ENCODE measurements at places on chromosomes 6 and 20.
A peak's percentile ranks its signal among the peaks of the same experiment; 100 is the strongest.

DNA sequence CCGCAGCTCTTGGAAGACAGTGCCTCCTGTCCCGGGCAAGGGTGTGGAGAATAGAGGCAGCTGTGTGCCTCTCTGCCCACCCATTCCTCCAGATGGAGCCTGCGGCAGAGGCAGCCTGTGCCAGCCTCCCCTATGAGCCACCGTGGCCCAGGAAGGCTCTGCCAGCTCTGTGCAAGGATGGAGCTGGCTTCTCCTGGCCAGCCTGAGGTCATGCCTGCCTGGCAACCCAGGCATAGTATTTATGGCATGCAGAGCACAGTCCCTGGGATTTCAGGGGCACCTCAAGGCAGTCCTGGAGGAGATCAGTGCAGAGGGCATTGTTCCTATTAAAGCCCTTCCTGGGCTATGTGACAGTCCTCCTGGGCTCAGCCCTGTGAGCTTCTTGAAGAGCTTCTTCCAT is 1.5 kb downstream of the EPB41L1 start:
- no peak for DNase-seq

DNA sequence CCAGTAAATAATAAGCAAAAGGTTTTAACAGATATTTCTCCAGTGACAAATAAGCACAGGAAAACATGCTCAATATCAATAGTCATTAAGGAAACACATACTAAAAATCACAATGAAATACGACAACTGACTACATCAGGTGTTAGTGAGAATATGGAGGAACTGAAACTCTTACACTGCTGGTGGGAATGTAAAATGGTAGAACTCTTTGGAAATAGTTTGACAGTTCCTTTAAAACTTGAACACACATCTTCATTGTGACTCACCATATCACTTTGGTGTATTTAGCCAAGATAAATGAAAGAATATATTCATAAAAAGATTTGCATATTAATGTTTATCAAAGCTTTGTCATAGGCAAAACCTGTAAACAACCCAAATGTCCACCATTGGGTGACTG is 11.3 kb upstream of the MAP3K5 start:
- DNase-seq: no peak

GRCh38 chr6:162443101-162443500 is 284.5 kb downstream of the PRKN start:
- no peak for DNase-seq

GRCh38 chr6:89117211-89118108 is at the start of gene SRSF12:
Gene SRSF12, minus strand, starts transcription at chr6:89118071. Its CDS starts 184 bp downstream, at chr6:89117887.
- DNase-seq: peak; percentile 9

DNA sequence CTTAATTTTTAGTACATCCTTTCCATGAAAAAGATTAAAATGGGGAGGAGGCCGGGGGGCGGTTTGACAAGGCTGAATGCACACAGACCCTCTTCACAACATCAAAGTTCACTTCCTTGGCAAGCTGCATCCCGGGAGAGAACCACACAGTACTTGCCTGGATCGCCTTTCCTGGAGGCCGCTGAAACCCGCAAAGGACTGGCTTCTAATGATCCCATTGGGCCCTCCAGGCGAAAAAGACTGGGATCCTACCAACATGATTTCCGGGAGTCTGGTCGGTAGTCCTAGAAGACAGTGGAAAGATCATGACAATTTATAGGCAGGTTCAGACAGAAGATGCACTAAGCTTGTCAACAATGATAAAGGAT is 60.2 kb downstream of the RIPOR2 start:
- DNase-seq: no peak

- no peak for DNase-seq
Measured at GRCh38 chr6:157187182-157188083, 135.9 kb downstream of the TMEM242 start.

DNA sequence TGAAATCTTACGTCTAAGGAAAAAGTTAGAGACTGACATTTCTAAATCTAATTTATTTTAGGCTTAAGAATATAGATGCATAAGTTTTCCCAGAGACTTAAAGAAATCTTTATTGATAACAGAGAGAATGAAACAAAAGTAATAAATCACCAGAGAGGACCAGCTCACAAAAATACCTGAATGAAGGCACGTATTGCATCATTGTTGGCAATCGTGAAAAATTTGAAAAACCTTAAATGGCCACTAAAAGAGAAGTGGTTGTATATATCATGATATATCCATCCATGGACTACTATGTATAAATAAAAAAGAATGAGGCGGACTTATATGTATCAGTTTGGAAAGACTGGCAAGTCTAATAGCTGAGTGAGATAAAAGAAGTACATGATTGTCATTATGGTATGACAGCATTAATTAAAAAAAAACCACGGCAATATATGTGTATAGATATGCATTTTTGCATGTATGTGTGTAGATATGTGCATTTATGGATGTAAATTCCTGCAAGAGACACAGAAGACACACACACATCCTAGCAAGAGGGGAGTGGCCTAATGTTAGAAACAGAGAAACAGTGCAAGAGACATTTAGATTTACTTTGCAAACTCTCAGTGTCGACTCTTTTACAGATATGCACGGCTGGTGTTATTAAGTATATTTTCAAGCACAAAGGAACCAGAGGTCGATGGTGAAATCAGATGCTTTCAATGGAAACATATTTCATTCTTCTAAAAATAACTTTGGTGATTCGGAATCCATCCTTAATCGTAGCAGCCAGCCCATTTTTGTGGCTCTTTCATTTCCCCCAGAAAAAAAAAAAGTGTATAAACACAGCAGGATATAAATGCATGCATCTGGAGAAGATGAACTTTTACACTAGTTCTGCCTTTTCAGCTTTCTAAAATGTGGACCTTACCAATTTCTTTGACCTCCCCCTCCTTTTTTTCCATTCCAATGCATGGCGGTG is 156.1 kb upstream of the SALL4 start:
- DNase-seq: no peak

DNA sequence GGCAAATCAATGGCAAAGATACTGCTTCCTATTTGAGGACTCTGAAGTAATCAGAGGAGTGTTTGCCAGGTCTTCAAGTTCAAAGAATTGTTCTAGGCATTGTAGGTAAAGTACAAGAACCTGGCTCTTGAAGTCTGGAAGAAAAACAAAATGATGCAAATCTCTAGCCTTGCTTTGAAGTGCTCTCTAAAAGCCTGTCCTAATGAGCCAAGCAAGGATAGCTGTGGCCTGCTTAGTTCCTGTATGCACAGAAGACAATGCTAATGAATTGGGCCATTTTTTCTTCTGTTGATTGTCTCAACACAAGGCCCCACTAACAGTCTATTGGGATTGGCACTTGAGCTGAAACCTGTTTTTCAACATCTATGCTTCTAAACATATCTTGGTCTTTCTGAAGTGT is 165.0 kb upstream of the POU3F2 start:
- DNase-seq: no peak

- DNase-seq: no peak
Measured at GRCh38 chr6:143970456-143971218, 37.4 kb downstream of the PLAGL1 start.

GRCh38 chr20:36147690-36148089 is 6.8 kb upstream of the EPB41L1 start:
- DNase-seq: no peak

GRCh38 chr20:12775041-12775440 is 233.7 kb upstream of the SPTLC3 start:
- DNase-seq: no peak

DNA sequence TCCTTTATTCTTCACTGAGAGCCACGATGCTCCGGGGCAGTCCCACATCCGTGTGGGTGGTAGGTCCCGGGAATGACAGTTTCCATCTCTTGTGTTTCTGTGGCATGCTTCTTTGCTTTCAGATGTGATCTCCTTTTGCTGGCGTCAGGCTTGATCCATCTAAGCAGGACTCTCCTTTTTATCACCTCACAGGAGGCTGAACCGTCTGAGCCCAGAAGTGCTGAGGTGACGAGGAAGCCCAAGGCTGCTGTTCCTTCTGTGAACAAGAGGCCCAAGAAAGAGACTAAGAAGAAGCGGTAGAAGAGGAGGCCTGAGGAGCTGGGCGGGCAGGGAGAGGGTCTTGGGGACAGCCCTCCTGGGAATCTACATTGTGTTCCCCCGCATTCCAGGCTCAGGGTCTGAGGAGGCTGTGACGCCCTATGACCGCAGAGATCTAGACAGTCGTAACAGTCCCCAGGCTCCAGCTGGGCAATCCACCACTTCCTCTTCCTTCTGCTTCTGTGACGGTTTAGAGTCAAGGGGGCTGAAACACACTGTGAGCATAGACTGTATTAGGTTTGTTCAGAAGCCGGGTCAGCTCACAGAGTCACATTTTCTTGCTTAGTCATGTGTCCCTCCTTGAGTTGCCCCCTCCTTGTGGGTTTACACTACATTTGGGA is 26.8 kb downstream of the MANBAL start:
- DNase-seq: no peak

DNA sequence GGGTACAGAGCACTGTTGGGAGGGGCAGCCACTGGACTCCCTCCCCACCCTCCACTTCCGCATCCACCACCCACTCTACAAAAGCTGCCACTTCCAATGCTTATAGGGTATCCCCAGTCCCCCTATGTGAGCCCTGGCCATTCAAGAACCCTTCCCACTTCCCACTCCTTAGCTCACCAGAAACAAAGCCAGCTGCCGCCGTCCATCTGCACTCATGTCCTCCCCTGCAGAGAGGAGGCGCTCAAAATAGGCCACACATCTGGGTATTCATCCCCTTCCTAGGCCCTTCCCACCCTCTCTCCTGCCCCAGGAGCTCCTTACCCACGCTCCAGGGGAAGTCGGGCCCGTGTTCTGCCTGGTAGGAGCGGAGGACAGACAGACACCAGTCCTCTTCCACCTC is 6.5 kb upstream of the LY6G5C start:
- DNase-seq: no peak

- no peak for DNase-seq
Measured at GRCh38 chr6:87588756-87589407, 905 bp downstream of the RARS2 start.

DNA sequence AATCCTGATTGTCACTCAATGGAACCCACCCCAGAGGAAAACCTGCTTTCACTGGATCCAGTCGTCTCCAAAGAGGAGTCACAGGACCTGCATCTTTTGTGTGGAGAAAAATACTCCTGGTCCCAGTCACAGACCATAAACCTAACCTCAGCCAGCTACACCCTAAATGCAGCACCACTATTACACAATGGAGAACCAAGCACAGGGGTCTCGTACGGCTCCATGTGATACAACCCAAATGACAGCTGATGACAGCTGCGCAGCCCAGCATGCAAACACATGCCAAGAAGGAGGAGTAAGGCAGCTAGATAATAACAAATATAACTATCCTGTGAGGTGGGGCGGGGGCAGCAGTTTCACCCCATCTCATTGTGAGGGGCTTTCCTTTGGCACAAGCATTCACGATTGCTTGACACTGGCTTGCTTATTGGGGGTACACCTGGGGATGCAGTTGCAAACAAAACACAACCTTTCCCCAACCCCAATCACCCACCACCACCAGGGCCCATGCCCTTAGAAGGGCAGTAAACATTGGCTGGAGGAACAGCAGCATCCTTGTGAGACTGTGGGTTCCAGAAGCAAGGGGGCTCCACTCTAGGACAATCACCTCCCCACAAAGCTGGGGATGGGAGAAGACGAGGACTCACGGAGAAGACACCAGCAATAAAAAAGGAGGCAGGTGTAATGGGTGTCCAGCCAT is 51.5 kb downstream of the TRERF1 start:
- no peak for DNase-seq

GRCh38 chr20:1085492-1086276 is 32.7 kb upstream of the PSMF1 start:
- DNase-seq: no peak

DNA sequence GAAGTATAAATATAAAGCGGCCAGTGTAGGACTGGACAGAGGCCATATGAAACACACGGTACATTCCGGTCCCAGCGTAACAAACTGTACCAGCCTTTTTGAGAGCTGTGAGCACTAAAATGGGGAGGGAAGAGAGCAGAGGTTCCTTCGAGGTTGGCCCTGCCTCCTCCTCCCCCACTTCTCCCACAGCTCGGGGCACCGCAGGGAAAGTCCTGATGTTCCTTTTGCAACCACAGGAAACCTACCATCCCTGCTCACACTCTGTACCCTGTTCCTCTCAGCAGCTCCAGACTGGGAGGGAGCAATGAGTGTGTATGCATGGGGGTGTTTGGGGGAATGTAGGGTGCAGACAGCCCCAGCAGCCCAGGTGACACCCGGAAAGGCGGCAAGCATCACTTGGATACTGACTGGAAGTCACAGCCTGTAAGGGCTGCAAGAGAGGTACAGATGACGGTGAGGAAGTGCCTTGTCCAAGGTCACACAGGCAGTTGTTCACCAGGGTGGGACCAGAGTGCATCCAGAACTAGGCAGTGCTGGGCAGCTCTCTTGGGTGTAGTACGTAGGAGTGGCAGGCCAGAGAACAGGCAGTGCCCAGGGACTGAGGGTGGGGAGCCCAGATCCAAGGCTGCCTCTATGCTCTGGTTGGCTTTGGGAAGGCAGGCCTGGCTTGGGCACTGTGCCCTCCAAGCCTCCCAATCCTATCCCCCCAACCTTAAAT is 11.0 kb upstream of the ARMC12 start:
- no peak for DNase-seq

DNA sequence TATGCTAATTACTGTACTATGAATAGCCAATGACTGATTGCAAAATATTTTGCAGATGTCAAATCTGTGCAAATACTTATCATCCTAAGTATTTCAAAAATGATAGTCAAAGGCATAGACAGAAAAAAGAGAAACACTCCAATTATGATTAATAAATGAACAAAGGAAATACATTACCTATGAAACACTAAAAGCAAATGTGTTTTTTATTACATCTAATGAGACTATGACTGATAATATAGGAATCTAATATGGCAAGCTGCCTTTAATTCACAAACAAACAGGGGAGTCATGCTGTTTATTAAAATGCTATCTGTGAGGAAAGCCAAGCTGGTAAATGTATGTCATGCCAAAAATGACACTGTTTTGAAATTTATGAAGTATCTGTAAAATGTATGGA is 713.2 kb upstream of the NRSN1 start:
- no peak for DNase-seq

GRCh38 chr6:155011809-155012291 is 16.7 kb downstream of the TIAM2 start:
- DNase-seq: no peak

- DNase-seq: no peak
Measured at GRCh38 chr6:88982720-88983119, 19.3 kb upstream of the RNGTT start.

DNA sequence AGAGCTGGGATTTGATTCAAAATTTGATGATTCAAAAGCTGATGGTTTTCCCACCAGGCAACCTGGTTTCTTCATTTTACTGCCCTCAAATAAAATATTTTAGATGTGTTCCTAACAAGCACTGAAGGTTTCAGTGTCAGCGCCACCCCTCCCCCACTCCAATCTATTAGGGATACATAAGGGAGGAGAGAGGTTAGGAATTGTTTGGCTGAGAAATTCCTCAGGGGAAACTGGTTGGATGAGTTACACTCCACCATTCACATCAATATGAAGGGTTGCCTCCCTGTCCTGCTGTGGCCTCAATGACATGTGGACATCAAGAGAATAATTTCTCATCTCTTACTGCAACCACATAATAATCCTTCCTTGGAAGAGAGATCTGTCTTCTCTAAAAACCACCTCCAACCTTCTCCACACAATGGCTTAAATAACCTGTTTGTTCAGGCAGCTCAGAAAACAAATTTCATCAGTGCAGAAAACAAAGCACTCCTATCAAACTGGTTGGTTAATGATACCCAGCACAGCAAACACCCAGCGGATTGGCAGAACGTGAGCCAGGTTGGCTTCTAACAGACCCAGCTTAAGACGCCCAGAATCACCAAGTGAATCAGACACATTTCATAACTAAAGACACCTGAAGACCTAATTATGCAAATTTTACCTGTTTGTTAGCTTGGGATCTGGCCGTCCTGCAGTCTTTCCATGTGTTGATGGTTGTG is 136.0 kb upstream of the SGK1 start:
- no peak for DNase-seq

All from effector memory CD4-positive, alpha-beta T cell (primary cell).